ENCODE measurements at places on chromosomes 5 and 9.

GRCh38 chr5:14041528-14042192 lies 97.2 kb upstream of the DNAH5 start:
- no peak for DNase-seq

DNA sequence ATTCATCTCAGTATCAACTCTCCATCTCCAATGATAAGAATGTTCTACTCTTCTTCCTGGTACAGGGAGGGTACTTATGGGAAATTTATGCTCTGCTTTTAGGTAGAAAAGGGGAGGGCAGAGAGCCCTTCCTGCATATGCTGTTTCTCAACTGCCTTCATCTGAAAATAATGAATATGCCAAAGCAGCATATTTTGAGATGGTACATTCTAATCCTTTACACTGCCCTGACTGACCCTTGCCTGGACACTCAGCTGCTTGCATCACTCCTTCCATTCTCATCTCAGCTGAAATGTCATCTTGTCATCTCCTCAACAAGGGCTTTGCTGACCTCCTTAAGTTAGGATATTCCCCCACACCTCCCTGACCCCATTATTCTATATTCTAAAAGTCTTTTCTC lies 68.5 kb downstream of the ALDH7A1 start:
- DNase-seq: no peak

- no peak for DNase-seq
Observed at GRCh38 chr5:14735944-14736343, 71.4 kb downstream of the OTULIN start.

GRCh38 chr5:170132269-170132975 lies 26.7 kb downstream of the FOXI1 start:
- DNase-seq: peak; percentile 73

DNA sequence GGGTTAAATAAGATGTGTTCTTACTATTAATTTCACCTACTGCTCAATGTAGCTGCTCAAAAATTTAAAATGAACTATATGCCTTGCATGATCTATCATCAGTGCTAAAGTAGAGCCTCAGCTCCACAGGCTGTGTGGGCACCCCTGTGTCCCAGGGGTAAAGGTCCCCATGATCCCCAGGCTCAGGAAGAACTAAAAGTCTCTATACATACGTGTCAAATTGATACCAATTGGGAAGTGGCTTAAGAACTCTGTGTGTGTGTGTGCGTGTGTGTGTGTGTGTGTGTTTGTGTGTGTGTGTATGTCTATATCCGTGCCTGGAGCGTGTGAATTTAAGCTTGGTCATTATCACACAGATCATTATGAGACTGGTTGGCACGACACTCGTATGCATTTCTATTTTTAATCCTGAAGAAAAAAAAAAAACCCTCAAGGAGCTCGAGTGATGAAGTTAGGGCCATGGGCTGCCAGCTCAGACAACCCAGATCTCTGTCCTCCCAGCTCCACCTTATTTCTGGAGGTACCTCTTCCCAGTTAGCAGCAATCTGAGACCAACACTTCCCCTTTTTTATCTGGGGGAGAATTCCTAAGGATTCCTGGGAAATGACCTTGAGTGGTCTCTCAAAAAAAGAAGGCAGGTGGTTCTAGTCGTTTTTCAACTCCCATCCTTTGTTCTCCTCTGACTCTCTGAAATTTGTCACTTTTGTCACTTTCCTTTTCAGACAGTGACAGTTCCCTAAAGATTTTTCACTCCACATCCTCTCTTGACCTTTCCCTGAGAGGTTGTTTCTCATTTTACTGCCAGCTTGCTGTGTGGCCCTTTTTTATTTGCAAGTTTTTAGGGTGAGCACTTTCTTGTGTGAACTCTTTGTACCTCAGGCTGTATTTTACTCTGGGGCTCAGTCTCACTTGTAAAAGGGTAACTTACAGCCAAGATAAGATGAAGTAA lies 45.7 kb upstream of the CTXN3 start:
- no peak for DNase-seq

DNA sequence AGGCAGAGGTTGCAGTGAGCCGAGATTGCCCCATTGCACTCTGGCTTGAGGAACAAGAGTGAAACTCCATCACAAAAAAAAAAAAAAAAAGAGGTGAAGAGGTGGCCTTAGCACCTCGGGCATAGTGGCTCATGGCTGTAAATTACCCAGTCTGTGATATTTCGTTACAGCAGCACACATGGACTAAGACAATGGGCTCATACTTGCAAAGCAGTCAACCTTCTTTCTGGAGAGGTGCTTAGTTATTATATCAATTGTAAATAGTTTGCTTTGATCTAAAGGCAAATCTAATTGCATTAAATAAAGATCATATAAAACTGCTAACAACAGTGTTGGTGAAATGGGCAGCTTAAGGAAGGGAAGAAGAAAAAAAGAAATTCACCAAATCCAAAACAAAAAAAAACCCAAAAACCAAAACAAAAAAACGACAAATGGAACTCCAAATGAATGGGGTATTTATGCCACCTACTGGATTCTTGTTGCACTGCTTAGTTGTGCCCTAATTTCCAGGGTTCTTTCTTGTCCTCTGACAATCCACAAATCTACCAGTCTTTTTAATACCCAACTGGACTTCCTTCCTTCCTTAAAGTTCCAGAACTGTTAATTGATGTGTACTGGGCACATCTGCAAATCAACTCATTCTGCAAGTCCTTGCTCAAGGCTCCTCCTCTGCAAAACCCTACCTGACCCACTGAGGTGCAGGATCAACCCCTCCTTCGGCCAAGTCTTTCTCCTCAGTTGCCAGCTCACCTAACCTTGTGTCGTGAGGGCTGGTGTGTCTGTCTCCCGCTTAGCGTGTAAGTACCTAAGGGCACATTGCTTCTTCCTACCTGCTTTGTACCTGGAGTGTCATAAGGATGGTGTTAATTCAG lies 35.0 kb upstream of the DMRT1 start:
- peak; percentile 14 for DNase-seq

- no peak for DNase-seq
Observed at GRCh38 chr9:2765250-2765880, 48.1 kb downstream of the KCNV2 start.

DNA sequence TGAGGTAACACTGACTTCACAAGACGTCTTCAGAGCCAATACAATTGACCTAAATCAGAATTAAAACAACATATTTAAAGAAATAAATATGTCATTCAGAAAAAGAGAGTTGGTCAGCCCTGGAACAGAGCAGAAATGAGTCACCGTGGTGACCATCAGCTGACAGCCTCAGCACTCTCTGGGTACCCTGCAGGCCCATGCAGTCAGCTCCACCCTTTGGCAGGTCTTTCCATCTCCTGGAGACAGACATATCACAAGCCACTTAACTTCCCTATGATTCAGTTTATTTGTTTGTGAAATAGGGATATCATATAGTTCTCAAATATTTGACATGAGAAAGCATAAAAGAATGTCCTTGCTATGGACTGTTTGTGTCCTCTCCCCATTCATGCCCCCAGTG lies 151.6 kb upstream of the MEF2C start:
- DNase-seq: no peak

GRCh38 chr9:129624947-129625346 lies 1.0 kb upstream of the NTMT1 start:
- DNase-seq: no peak

- DNase-seq: no peak
Observed at GRCh38 chr9:88373045-88373444, 15.2 kb upstream of the SPIN1 start.

- no peak for DNase-seq
Observed at GRCh38 chr5:91357806-91358205, 25.3 kb downstream of the ARRDC3 start.

- no peak for DNase-seq
Observed at GRCh38 chr5:145737578-145737977, 97.6 kb downstream of the PRELID2 start.

GRCh38 chr5:157990583-157991181 lies 131.7 kb upstream of the CLINT1 start:
- no peak for DNase-seq

GRCh38 chr5:178236679-178237078 lies 4.1 kb upstream of the PHYKPL start:
- DNase-seq: no peak

- DNase-seq: no peak
Observed at GRCh38 chr9:87497604-87498045, at the start of gene DAPK1. Gene DAPK1, plus strand, starts transcription at chr9:87497867. Its CDS starts 1,211 bp downstream, at chr9:87499078.

DNA sequence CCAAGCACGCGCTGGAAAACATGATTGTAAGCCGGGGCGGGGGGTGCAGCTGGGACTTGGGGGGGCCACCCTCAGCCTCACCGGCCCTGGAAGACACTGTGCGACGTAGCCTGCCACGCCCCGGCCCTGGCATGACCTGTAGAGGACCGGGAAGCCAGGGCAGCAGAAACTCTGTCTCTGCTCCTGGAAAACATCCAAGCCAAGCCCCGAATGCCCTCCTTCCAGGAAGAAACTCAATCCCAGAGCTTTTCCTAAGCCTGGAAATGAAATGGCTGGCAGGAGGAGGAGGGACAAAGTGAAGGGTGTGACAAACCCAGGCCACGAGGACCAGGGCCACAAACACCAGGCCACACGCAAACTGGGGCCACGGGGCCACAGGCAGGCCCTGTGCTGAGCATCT lies 55.4 kb downstream of the KCNT1 start:
- DNase-seq: no peak

DNA sequence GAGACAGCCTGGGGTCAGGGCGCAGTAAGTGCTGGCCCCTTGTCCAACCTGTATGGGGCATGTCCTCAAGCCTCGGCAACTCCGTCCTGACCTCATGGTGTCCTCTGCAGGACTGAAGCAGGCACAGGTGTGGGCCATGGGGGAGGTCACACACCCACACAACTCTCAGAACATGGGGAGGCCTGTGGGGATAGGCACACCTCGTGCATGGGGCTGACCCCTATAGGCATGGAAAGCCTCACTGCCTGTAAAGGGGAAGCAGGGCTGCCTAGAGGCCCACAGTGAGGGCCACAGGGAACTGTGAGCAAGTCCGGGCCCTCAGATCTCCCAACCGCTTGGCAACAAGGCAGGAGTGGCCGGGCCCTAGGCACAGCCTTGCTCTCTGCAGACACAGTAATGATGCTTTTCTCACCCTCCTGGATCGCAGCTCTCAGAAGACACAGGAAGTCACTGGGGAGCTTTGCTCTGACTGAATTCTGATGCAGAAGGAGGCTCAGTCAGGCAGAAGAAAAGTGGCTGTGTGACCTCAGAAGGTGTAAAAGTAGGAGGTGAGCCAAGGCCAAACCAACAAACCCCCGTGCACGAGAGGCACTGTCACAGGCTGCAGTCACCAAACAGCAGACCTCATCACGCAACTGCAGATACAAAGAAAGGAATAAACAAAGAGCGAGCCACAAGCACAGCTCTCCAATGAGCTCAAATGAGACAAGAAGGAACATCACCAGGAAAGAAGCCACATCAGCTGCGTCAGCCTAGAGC lies 5.4 kb downstream of the IPPK start:
- no peak for DNase-seq

- DNase-seq: peak; percentile 55
Observed at GRCh38 chr9:16245756-16246440, 624.6 kb downstream of the BNC2 start.

GRCh38 chr5:83475391-83475863 lies 3.9 kb downstream of the VCAN start:
- peak; percentile 75 for DNase-seq

DNA sequence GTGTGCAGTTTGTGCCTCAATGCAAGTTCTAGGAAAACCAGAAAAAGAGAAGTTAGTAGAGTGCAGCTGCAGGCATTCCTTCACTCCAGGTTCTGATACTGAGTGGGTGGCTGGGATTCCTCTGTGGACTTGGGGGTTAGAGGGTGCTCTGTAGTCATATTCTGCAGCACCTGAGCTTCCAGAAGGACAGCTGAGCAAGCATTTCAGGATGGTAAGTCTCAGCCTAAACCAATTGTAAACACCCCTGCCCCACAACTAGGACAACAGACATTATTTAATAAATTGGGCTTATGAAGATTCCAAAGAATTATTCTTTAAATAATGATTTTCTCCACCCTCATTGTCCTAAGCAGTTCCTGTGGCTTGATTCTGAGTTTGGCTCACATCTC lies 9.1 kb downstream of the FAXDC2 start:
- DNase-seq: no peak

DNA sequence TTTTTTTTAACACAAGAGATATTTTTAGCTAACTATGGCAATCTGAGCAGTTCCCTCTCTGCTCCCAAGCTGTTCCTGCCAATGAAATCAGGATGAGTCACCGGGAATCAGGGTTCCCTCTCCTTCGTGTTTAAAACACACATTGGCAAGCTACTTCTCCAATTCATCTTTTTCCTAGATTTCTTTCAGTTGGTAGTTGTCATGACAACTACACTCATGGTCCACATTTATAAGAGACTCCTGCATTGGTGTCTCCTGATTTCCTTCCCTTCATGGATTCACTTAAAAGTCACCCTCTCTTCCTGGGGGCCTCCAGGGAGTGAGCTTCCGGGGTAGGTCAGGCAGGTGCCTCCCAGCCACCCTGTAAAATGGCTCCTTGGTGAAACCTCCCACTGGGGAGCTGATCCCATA lies 72.3 kb upstream of the NIPAL4 start:
- DNase-seq: peak; percentile 75

GRCh38 chr9:35954942-35955546 lies 2.9 kb downstream of the OR2S2 start:
- DNase-seq: peak; percentile 86

GRCh38 chr5:1401536-1402138 lies 43.6 kb downstream of the SLC6A3 start:
- DNase-seq: no peak

GRCh38 chr5:100902440-100903038 lies 543 bp downstream of the ST8SIA4 start:
- DNase-seq: no peak

- no peak for DNase-seq
Observed at GRCh38 chr9:100086097-100086635, 12.6 kb downstream of the ERP44 start.

Measured in fibroblast of the conjunctiva (primary cell).